ENCODE measurements at places on chromosomes 3 and 15. TPM values are rescaled to one million over a fixed set of nuclear protein-coding genes. Genes with fewer than 3 reads are reported as not detected.

- DNase-seq: peak; percentile 59
Observed at GRCh38 chr3:50211930-50212329, 6.9 kb downstream of the SLC38A3 start.

DNA sequence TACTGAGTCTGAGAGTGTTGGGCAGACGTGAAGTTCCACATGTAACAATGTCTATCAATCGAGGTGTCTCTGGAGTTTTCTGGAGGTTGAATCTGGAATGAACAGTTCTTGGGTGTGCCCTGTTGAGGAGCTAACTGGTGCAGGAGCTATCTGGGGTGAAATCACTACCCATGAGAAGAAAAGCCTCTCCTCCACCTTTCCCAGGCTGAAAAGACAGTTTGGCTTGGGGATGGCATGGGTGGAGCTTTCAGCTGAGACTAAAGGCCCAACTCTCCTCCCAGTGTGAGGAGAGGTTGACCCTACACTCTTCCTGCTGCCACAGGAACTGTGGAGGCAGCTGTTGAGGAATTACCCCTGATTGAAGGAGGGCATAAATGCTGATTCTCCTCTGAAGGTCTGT, 54.4 kb upstream of the LRRFIP2 start:
- no peak for DNase-seq

DNA sequence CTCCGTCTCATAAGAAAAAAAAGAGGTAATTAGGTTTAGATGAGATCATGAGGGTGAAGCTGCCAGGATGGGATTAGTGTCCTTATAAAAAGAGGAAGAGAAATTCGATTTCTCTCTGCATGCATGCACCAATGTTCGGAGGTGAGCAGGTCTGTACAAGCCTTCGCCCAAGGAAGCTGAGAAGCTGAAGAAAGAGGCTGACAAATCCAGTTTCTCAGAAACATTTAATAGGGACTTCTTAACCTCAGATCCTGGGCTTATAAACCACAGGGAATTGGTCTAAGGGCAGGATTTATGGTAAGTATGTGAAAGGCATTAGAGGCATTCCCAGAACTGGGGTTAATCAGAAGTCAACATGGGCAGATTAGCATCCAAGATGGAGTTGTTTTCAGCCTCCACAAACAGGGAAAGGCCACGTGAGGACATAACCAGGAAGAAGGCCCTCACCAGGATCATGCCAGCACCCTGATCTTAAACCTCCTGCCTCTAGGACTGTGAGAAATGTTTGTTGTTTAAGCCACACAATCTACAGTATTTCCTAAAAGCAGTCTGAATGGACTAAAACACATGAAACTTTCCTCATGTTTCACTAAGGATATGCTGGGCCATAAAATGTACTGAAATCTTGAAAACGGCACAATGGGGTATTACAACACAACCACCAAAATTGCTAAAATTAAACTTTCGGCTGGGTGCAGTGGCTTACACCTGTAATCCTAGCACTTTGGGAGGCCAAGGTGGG, 11.3 kb downstream of the SHISA5 start:
- peak; percentile 24 for DNase-seq

ALDH1A3 gene
- total RNA-seq: 343 TPM

CCDC13 gene
- total RNA-seq: not detected

ECE2 gene
- total RNA-seq: not detected

RPS27L gene
- 131 TPM for total RNA-seq

Measured in M059J (cell line).